ENCODE measurements at places on chromosomes 6 and 20.

DNA sequence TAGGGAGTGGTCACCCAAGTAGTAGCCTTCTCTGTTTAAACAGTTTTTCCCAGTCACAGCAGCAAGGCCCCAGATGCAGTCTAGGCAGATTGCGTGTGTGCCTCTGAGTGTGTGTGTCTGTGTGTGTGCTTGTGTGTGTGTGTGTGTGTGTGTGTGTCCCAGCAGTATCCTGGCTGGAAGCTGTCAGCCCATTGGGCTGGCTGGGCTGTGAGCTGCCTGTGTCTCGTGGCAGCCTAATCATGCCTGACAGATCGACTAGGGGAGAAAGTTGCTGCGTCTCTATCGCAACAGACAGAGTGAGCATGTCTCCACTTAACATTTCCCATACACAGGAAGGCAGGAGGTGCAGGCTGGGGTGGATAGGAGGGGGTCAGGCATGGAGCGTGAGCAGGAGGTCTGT is 42.9 kb upstream of the LRFN2 start:
- DNase-seq: no peak

GRCh38 chr6:146679386-146679785 is 80.6 kb downstream of the ADGB start:
- no peak for DNase-seq

DNA sequence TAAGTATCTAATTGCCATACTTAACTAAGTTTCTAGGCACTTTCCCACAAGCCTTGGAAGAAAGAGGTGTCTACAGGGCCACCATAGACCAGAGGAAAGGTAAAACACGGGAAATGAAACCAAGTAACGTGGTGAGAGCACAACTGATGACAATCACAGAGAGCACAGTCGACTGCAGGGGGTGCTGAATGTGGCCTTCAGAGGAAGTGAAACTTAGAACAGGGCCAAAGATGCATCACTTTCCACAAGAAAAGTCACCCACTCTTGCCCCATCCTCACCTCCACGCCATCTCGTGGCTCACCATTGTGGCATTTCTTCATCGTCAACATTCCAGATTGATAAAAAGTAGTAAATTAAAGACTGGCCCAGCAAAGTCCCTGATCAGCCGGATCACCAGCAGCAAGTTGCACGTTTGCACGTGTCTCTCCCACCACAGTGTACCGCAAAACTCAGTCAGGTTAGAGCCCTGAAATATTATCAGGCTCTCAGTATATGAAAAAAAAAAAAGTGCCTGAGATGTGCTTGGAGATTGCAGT is 31.4 kb downstream of the HIVEP2 start:
- DNase-seq: no peak

GRCh38 chr6:36823421-36824096 is 15.7 kb downstream of the CPNE5 start:
- DNase-seq: no peak

DNA sequence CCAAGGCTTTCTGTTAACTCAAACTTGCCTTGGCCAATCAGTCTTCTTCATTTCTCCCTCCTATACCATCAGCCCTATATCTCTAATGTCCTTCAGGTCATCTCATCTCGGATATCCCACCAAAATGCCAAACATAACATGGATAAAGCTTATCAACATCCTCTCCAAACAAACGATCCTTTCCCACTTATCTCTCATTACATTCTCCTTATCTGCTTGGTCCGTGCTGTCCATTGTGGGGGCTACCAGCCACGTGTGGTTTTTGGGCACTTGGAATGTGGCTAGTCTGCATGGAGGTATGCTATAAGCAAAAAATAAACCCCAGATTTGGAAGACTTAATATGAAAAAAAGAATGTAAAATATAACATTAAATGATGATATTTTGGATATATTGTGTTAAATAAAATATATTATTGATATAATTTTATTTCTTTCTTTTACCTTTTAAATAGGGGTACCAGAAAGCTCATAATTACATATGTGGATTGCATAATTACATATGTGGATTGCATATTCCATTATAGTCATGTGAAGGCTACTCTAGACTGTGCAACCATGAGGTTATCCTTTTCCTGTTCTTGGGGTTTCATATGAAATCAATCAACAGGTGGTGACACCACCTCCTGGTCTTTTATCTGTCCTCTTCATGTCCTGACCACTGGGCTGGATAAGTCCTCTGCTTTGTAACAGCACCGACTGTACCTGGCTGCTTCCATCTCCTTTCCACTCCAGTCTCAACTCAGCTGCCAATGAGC is 123.0 kb downstream of the CD83 start:
- DNase-seq: no peak

DNA sequence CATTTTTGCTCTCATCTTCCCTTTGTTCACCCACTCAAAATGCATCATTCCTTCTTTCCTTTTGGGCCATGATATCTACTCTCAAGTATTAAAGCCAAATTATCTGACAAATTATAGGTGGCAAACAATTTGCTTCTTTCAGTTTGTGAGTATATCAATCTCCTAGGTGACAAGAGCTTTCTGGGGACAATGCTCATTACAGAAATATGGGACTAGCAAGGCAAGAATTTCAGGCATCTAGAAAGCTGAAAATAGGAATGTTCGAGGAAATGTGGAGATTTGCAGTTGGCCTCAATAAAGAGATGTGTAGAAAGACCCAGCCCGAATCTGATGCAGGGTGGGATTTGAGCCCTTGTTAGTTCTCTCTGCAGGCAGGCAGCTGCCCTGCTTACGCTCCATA is 71.8 kb downstream of the ALDH8A1 start:
- DNase-seq: no peak

- DNase-seq: no peak
Observed at GRCh38 chr6:39870950-39871349, 63.3 kb downstream of the MOCS1 start.

GRCh38 chr20:48879612-48880245 is 41.8 kb upstream of the ARFGEF2 start:
- no peak for DNase-seq

DNA sequence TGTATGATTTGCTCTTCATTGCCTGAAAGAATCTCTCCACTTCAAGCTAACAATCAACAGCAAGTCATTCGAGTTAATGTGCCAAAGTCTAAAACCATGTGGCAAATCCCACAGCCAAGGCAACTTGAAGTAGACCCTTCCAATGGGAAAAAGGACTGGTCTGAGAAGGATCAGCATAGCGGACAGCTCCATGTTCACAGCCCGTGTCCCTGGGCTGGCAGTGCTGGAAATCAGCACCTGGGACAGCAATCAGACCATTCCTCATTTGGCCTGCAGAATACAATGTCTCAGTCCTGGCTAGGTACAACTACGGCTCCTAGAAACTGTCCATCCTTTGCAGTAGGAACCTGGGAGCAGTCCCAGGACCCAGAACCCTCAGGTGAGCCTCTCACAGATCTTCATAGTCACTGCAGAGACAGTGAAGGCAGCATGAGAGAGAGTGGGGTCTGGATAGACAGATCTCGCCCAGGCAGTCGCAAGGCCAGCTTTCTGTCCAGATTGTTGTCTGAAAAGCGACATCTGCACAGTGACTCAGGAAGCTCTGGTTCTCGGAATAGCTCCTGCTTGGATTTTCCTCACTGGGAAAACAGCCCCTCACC is 1.1 kb downstream of the GJA10 start:
- peak; percentile 39 for DNase-seq

DNA sequence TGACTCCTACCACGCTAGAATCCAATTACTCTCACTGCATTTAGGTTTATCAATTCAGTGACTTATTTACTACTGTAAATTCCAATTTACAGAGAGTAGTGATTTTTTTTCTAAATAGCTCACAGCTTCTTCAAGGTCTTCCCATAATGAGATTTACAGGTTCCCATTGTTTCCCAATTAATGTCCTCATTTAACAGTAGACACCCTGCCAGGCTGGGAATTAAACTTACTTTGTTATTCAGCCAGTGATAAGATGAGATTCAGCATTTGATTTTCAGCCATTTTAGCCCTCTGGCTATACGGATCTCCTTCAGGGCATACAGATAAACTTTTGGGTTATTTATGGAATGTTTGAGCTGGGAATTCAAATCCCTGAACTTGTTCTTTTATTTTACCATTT is 582.9 kb upstream of the EYS start:
- DNase-seq: no peak

DNA sequence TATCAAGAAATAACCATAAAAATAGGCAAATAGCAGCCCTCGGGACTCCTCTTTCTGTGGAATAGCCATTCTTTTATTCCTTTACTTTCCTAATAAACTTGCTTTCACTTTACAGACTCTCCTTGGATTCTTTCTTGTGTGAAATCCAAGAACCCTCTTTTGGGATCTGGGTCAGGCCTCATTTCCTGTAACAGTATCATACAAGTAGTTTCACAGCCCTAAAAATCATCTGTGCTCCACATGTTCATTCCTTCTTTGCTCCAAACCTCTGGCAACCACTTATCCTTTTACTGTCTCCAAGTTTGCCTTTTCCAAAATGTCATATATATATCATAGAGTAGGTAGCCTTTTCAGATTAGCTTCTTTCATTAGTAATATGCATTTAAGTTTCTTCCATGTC is 13.5 kb upstream of the NT5E start:
- DNase-seq: no peak

DNA sequence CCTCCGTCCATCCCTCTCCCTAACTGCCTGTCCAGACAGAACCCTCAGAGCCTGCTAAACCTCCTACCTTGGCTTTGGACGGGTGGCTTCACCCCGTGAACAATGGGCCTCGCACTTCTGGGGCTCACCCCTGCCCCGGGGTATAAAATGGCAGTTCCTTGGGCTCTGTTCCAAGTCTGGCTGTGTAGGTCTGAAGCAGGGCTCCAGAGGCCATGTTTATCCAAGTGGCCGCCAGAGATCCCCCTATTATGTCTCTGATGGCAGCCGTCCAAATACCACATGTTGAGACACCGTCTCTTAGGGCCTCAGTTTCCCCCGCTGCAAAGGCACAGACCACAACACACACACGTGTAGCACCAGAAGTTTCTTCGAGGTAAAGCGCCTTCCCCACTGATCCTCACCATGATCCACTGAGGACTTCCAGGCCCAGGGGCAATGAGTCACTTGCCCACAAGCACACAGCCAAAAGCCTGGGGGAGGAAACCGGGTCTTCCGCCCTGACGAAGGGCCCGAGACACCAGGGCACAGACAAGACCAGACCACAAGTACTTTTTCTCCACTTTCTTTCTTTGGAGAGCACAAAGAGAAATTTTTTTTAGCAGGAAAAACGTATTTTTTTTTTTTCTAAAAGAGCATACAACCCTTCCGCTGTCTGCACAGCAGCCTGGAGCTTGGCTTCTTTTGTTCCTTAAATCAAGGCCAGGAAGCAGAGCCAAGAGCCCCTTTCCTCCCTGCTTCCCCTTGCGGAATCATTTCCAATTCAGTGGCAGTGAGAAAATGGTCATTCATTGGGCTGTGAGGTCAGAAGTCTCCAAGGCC is 11.8 kb downstream of the CPNE5 start:
- no peak for DNase-seq

- no peak for DNase-seq
Observed at GRCh38 chr6:106145741-106146227, 59.6 kb downstream of the PRDM1 start.

- no peak for DNase-seq
Observed at GRCh38 chr6:80537118-80537972, 430.9 kb downstream of the BCKDHB start.

- DNase-seq: peak; percentile 78
Observed at GRCh38 chr6:152380351-152380767, 256.8 kb downstream of the SYNE1 start.

DNA sequence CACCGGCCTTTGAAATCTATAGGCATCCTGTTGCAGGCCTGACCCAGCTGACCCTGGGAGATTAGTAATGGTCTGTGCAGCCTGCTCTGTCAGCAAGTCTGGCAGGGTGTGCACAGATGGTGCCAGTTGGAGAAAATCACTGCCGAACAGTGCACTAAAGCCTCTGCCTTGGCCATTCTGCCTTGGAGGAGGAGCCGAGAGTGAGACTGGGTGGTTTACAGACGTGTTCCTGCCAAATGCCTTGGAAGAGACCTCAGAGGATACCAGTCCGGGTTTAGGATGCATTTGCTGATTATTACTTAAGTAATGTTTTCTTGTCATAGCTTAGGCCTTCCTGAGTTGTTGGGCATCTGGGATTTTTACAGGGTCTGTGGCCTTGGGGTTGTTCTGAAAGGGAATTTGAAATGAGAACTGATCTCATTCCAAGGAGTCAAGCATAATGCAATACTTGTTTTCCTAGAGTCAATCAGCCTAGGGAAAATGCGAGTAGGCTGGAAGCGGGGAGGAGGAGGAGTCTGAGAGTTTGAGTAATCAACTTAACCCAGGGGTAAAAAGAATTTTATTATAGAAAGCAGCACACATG is 292.1 kb downstream of the SOX4 start:
- DNase-seq: peak; percentile 99

DNA sequence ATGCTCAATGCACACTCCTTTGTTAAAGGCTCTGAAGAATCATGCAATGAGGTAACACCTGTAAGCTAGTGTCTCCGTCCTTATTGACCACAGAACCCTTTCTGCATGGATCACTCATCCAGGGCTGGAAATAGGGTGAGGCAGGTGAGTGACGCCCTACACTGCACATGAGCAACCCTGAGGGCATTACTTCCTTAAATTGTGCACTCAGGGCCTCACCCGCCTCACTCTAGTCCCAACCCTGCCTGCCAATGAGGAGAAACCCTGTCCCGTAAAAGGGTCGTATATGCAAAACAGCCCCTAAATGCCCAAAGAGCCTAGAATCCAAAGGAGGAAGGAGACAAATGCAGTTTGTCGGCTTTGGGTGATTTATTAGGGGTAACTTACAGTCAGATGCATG is 33.6 kb upstream of the NOP56 start:
- no peak for DNase-seq
